ENCODE measurements at places on chromosomes 2 and 18.

DNA sequence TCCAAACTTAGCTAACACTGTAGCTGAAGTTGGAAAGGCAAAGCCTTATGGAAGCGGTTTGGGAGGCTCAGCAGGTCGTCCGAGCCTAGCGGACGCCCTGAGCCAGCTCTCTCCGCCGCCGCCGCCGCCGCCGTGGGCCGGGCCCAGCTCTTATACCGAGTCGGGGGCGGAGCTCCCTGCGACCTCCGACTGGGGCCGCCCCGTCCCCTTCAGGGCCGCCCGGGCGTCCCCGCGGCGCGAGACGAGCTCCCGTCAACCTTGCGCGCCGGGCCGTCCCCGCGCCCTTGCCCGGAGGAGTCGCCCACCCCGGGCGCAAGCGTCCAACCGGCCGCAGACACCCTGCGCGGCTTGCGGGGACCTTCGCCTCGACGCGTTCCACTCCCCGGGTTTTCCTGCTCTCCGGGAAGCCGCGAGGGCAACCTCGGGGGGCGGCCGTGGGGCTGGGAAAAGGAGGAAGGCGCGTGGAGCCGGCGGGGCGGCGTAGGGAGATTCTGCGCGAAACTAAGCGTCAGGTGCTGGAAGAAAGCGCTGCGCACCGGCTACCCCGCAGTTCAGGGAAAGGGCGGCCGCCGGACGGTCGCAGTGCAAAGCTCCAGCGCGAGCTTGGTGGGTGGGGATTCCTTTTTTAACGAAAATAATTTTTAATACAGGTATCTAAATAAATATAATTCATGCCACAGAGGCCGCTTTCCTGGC is at the start of gene SLC40A1:
Gene SLC40A1, minus strand, starts transcription at position 129 of the 696 bp plus-strand sequence. CDS start 326 bp downstream, outside the sequence.
- no peak for DNase-seq

DNA sequence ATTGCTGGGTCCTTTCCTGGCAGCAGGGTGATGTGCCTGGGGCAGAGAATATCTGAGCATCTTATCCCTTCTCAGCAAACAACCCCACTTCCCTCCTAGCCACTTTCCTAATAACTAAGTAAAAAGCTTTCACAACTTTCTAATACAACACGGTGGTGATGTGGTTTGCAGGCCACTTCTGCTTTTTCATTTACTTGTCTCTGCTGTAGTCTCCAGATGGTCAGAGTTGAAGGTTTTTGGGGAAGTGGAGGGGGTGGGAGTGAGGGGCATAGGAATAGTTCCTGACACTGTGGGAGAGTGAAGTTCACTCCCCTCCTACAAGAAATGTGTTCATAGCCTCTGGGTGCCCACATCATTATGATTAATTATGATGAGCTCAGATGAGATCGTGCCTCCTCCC is 11.6 kb downstream of the OXER1 start:
- DNase-seq, result peak; percentile 80

GRCh38 chr18:2143636-2144035 is 427.7 kb downstream of the METTL4 start:
- DNase-seq, result no peak

DNA sequence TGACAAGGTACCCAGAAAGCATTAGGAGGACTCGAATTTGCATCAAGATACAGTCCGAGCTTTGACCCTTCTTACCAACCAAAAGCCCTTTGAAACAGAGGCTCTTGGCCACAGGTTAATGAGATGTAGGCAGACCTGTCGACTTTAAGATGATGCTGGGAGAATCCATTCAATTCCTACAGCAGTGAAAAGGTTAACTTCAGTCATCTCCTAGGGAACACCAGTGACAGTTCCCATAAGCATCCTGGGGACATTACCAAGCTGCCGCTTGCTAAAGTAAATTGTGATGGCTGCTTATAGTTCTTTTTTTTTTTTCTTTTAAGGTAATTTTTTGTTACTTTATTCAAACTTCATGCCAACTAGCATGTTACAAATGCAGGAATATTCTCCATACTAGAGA is 379.3 kb downstream of the SOX11 start:
- DNase-seq, result no peak

DNA sequence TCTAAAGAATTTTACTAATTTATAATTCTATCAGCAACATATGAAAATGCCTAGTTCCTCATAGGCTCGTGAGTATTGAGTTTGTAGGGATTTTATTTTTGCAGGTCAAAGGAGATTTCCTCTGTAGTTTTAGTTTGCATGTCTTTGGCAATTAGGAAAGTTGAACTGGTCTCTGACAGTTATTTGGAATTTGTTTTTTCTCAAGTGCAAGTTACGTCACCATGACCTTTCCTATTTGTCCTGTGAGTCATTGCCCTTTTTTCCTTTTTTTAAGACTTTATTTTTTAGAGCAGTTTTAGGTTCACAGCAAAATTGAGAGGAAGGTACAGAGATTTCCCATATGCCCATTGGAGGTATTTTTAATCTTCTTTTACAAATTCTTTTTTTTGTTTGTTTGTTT is 29.0 kb downstream of the RAMP1 start:
- DNase-seq, result no peak

- DNase-seq, result no peak
These were observed 16.9 kb downstream of the HS1BP3 start for GRCh38 chr2:20633794-20634506.

- no peak for DNase-seq
These were observed 24.1 kb downstream of the CELF4 start for GRCh38 chr18:37541517-37541916.

DNA sequence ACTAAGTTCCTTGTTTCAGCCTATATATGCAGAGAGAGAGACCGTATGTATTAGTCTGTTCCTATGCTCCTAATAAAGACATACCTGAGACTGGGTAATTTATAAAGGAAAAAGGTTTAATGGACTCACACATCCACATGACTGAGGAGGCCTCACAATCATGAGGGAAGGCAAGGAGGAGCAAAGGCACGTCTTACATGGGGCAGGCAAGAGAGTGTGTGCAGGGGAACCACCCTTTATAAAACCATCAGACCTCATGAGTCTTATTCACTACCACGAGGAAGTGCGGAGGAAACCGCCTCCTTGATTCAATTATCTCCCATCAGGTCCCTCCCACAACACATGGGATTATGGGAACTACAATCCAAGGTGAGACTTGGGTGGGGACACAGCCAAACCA is 73.8 kb downstream of the TMEM18 start:
- no peak for DNase-seq

- no peak for DNase-seq
These were observed 71.7 kb upstream of the SKOR2 start for GRCh38 chr18:47323158-47323557.

GRCh38 chr2:100733391-100734187 is 86.3 kb upstream of the NPAS2 start:
- DNase-seq, result no peak

- DNase-seq, result no peak
These were observed 197.7 kb downstream of the UBE2E3 start for GRCh38 chr2:181178130-181178529.
